ENCODE measurements at places on chromosomes 6 and 20.

DNA sequence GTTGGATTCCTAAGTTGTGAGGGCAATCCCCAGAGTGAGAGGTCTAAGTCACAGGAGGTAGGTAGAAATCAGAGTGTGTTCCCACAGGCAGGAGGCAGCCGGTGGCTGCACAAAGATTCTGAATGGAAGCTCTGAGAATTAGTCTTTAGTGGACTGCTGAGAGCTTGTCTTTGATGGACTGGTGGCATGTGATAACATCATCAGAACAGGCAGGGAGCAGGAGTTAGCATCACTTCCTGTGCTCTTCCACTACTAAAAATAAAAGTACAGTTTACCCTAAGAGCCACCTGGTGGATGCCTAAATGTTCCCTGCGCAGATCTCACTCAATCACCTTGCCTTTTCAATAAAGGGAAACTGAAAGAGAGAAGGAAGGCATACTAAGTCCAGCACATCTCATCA lies 294.6 kb upstream of the POU3F2 start:
- DNase-seq, result no peak

DNA sequence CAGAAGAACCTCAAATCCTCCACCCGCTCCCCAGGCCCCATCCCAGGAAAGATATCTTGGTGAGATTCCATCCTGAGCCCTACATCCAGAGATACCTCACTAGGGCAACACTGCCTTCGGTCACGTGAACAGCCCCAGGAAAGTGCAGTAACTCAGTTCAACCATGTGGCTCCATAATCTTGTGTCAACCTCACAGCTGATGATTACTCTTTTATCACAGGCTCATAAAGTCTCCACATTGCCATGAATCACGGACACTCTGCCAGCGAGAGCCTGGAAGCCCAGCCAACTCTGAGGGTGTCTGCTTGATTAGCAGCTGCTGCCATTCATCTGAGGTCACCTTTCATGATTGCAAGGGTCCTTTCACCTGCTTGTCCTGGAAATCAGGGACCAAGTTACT lies 175.8 kb upstream of the LRFN2 start:
- no peak for DNase-seq

DNA sequence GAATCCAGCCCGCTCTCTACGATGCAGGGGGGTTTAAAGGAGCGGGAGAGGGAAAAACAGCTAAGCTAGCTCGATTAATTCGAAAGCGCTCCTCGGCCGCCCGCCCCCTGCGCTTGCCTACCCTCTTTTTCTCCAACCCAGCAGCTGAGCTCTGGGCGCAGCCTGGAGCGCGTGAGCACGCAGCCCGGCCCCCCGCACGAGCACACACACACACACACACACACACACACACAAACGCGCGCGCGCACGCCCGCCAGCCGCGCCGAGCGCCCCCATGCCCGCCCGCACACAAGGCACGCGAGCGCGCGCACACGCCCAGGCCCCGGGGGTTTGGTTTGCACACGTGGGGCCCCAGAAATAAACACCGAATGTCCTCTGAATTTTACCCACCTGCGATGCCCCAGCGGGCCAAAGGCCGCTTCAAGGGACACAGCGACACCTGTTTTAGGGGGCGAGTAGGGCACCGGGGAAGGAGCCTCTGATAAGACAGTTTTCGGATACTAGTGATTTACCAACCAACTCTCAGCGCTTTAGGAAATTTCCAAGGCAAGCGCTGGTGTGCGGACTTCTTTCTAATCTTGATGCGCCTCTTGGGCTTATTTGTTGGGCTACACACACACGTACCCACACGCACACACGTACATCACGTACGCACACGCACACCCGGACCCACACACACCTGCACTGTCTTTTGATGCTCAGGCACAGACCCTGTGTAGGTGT lies 802 bp upstream of the NRN1 start:
- DNase-seq, result peak; percentile 10

- no peak for DNase-seq
Observed at GRCh38 chr20:61813791-61814190, 251.9 kb downstream of the TAF4 start.

GRCh38 chr6:78551361-78551760 lies 316.0 kb upstream of the IRAK1BP1 start:
- no peak for DNase-seq

DNA sequence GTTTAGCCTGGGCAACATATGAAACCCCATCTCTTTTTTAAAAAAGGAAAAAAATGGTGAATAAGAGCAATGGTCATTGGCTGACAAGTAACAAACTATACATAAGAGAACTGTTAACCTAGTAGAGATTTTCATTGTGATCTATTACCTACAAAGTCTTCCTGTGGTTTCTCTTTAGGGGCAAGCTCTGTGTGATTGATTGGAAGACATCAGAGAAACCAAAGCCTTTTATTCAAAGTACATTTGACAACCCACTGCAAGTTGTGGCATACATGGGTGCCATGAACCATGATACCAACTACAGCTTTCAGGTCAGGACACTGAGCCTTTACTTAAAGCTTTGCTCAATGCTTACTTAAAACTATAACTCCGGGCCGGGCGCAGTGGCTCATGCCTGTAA lies 19.2 kb downstream of the MGME1 start:
- no peak for DNase-seq

DNA sequence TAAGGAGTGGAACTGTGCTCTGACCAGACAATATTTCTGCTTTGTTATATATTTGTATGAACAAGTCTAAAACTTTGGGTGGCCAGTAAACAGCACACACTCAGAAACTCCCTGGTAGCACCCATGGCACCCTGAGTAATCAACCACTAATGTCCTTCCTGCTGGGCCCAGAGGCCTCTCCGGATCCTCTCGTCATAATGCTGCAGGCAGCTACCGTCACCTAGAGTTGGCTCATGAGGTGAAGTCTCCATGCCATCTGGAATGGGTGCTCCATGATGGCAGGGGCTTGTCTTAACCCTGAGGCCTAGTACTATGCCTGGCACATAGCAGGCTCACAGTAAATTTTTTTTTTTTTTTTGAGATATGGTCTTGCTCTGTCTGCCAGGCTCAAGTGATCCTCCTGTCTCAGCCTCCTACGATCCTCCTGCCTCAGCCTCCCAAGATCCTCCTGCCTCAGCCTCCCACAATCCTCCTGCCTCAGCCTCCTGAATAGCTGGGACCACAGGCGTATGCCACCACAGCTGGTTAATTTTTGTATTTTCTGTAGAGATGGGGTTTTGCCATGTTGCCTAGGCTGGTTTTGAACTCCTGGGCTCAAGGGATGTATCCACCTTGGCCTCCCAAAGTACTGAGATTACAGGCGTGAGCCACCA lies 3.0 kb upstream of the SDCBP2 start:
- no peak for DNase-seq

- no peak for DNase-seq
Observed at GRCh38 chr6:134318236-134318973, 493 bp upstream of the SGK1 start.

DNA sequence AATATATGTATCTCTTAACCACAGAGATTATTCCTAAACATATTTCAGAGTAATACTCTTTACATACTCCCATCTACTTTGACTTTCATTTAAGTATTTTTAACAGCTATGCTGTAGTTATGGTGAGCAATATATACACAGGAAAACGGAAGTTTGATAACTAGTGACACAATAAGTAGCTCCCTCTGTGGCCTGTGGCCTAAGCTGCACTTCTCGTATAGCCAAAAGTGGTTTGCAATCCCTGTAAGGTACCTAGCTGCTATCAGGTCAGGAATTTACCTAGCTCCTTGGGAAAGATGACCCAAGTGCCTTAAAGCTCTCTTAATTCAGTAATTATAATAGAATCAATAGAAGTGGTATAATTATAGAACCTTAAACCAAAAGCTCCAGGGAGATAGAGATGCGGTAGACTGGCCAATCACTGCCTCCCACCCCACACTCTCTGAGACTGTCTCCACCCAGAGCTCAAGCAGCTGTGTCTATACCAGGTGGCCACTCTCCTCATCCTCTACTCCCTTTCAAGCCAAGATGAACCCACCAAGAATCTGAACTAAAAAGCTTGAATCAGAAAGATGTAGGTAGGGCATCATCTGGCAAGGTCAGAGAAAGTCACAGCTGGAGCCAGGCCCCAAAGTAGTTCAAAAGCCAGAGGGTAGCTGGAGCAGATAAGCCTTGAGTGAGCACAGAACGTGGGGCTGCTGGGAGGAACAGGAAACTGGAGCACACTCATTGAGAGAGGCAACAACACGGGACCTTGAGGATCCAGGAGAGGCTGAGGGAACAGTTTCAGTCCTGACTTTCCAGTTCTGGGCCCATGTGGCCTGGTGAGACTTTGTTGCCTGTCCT lies 84.9 kb upstream of the ASF1A start:
- peak; percentile 87 for DNase-seq

- DNase-seq, result no peak
Observed at GRCh38 chr20:32984631-32985354, 19.4 kb downstream of the SUN5 start.

DNA sequence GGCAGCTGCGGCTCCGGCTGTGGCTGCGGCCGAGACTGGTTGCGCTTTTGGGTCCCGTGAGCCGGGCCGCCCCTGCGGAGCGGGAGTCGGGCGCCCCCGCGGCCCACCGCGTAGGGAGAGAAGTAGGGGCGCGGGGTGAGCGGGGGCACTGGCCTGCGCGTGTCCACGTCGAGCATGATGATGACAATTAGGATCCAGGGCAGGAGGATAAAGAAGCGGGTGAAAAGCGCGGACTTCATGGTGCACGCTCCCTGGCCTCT lies 739 bp downstream of the B3GAT2 start:
- DNase-seq, result no peak

DNA sequence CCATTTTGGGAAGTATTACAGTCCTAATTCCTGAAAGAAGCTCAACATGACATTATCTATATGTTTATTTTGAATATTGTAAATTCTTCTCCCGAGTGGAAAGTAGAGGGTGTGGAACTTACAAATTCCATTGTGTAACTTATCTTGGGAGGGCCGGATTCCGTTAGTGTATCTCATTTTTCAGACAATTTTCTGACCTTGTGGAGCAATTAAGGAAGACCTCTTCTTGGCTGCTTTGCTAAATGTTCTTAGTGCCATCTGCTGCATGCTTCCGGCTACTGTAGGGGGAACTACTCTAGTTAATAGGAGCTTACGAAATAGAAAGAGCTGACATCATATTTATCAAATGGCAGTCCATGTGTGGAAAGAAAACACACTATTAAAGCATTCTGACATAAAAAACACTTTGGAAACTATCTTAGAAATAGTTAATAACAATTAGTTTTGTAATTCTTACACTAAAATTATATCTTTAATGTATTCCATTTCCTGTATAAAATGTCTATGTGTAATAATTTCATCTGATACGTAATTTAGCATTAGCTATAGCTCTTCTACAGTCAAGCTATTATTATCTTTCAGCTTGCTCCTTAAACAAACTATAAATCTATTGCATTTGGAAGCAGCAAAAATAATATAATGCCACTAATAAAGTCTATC lies 41.5 kb upstream of the KCNQ5 start:
- peak; percentile 81 for DNase-seq

DNA sequence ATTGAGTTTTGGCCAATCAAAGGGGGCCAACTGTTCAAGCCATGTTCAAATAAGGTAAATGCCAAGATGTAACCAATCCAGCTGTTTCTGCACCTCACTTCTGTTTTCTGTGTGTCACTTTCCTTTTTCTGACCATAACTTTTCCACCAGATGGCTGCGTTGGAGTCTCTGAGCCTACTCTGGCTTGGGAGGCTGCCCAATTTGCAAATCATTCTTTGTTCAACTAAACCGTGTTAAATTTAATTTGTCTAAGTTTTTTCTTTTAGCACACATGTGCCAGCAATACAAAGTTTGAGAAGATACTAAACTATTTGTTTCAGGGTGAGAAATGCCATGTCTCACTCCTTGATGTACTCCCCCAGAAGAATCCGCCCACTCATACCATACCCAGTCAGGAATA lies 52.1 kb downstream of the IYD start:
- DNase-seq, result no peak

DNA sequence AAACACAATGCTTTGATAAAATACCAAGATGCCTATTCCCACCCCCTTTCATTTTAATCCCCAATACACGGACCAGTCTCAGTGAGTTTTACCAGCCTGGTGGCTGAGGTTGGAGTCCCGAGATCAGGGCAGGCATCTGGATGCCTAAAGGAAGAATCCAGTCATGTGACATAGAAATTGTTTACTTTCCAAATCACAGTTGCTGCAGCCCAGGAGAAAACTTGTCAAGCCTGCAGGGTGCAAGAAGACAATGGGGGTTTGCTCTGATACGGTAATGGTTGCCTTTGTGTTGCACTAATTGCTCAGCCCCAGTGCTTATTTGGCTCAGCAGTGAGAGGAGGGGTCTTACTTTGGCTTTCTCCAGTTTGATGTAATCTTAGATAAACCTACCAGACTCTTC lies 308.5 kb upstream of the POU3F2 start:
- no peak for DNase-seq

DNA sequence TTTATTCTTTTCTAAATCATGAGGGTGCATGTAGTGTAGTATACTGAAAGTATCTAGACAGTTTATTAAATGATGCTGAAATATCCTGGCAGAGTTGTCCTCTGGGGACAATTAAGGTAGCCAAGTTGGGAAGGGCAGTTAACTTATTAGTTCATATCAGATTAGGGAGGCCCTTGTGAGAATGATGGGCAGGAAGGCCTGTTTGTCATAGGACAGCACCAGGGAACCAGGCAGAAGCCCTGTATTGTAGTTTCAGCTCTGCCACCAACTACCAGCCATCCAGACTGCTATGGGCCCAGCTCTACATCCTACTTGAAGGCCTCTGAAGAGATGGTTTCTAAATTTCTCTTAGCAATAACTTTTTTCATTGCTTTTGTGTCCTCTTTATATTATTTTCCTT lies 4.0 kb downstream of the MYLIP start:
- no peak for DNase-seq

GRCh38 chr6:45794465-45794864 lies 221.2 kb downstream of the CLIC5 start:
- DNase-seq, result no peak

DNA sequence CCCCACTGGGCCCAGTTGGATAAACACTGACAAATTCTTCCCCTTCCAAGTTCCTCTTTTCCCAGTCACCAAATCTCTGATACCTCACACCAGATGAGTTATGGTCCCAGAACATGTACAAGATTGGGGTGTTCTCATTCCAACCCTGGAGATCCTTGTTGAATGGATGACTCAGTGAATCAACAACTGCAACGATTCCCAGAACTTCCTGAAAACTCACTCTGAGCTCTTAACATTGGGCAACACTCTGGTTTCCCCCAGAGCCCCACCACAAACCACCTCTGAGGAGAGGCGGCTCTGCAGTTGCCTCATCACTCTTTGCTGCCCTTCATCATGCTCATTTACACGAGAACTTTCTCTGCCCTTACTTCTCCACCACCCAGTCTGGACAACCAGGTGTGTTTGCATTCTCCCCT lies 115.2 kb downstream of the MRPL14 start:
- peak; percentile 98 for DNase-seq

- DNase-seq, result peak; percentile 29
Observed at GRCh38 chr6:119552021-119552420, 202.5 kb upstream of the MAN1A1 start.
